Neural progenitor cell (in vitro differentiated cells): ENCODE measurements at places on chromosomes 4 and X.

GRCh38 chrX:147228153-147228552 is 413.6 kb upstream of the CXorf51A start:
- no peak for DNase-seq

- no peak for DNase-seq
Observed at GRCh38 chrX:144586756-144587155, 660.5 kb upstream of the SPANXN1 start.

GRCh38 chr4:137533855-137534254 is 1.6 kb upstream of the PCDH18 start:
- DNase-seq, result peak; percentile 57

DNA sequence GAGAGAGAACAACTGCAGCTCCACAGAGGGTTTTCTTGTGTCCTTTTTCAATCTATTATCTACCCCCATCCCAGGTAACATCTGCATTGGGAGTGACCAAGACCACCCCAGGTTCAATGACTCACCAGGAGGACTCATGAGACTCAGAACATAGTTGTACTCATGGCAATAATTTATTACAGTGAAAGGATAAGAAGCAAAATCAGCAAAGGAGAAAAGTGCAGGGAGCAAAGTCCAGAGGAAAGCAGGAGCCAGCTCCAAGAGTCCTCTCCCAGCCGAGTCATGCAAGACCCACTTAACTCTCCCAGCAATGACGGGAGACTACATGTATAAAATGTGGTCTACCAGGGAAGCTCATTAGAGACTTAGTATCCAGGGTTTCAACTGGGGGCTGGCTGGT is 129.5 kb upstream of the RBPJ start:
- no peak for DNase-seq

DNA sequence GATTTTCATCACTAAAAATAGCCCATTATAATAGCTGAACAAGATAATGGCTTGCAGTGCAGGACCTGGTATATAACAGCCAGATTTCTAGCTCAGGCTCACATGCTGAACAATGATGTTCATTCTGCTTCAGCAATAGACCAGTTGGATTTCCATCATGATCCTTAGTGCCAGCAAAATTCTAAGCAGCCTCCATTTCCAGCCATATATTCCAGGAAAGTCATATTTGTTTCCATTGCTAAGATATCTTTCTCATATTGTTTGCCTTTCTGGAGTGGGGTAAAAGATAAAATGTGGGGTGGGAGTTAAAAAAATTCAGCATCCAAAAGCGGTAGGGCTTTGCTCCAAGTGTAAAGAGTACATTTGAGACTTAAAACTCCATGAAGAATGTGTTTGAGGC is 2344.1 kb downstream of the PCDH7 start:
- DNase-seq, result no peak

GRCh38 chr4:185426960-185427688 is 1.4 kb upstream of the UFSP2 start:
- DNase-seq, result no peak

- no peak for DNase-seq
Observed at GRCh38 chr4:40221744-40222143, 24.9 kb downstream of the RHOH start.

DNA sequence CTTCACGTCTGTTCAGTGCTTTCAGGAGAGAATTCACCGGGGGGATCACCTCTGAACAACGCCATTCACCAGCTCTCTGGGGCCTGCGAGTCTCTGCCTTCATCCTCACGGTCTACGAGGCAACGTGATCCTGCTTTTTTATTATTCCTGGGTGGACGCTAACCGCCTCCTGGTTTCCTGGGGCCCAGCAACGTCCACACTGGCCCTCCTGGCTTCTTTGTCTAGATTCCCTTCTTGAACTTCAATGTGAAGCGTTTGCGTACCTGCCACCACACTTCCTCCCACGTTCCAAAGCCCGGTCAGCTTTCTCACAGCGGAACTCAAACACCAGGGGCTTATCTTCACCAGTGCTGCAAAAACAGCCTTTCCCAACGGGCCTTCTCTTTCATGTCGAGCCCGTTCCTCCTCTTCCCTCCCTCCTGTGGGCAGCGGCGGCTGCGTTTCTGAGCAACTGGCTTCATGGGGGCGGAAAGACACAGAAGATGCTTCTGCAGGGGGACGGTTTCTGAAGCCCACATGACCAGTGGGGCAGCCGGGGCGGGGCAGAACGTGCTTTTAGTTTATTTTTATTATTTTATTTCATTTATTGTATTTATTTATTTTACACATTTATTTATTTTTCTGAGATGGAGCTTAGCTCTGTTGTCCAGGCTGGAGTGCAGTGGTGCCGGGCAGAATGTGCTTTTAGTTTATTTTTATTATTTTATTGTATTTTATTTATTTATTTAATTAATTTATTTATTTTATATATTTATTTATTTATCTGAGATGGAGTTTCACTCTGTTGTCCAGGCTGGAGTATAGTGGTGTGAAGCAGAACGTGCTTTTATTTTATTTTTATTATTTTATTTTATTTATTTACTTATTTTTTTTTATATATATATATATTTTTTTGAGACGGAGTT is 64.6 kb downstream of the CRLF2 start:
- no peak for DNase-seq

GRCh38 chrX:16063921-16064320 is 59.4 kb upstream of the GRPR start:
- no peak for DNase-seq

- DNase-seq, result peak; percentile 68
Observed at GRCh38 chr4:140637836-140638235, 69.1 kb upstream of the UCP1 start.

DNA sequence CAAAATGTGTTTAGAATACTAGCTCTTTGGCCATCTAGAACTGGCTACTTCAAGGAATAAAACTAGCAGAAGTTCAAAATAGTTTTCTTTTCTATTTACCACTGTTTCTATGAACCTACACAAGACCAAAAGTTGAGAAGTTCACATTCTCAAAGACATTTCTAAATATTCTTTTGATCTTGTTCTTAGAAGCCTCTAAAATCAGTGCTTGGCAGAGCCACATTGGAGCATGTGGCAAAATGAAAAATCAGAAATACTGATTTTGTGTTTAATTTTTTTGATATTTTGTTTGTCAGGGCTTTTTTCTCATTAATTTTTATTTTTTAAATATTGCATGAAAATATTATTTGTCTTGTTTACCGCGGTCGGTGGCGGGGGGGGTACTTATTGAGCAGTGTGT is 853.8 kb upstream of the INTU start:
- no peak for DNase-seq

DNA sequence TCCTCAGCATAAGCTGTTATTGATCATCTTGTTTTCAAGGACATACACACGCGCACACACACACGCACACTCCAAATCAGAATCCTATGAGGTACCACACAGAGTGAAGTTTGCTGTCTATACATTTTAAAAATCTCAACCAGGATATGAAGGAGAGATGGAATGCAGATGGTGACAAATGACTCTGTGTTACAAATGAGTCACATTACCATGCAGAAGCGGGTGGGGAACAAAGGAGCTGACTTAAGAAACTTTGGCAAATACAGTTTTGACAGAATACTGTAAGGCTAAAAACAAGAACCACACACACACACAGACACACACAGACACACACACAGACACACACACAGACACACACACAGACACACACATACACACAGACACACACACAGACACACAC is 81.7 kb downstream of the RELL1 start:
- DNase-seq, result no peak

- peak; percentile 3 for DNase-seq
Observed at GRCh38 chr4:1053080-1053661, 41.7 kb downstream of the FGFRL1 start.

DNA sequence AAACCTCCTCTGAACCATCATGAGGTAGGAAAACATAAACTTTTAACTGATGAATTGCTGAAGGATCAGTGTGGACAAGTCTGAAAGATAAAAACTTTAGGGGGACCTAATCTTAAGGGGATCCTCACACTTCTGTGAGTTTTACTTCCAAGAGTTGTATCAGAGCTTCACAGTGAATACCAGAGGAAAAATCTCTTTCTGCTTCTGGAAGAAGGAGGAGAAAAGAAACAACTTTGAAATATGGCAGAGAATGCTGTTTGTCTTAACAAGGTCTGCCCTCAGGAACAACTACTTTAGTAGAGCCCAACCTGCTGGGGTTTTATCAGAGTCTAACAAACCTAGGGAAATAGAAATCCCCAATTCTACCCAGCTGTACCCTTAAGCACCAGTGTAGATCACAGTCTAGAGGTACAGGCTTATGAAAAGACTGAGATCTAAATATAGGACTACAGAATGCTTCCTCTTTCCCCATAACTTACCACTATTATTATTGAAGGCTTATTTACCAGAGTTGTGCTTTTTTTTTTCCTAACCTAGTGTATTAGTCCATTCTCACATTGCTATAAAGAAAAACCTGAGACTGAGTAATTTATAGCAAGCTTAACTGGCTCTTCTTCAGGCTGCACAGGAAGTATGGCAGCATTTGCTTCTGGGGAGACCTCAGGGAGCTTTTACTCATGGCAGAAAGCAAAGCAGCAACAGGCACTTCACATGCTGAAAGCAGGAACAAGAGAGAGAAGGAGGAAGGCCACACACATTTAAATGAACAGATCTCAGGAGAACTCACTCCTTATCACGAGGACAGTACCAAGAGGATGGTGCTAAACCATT is 167.9 kb downstream of the CAMK2D start:
- DNase-seq, result no peak

GRCh38 chrX:132395026-132395425 is 93.8 kb downstream of the MBNL3 start:
- no peak for DNase-seq

DNA sequence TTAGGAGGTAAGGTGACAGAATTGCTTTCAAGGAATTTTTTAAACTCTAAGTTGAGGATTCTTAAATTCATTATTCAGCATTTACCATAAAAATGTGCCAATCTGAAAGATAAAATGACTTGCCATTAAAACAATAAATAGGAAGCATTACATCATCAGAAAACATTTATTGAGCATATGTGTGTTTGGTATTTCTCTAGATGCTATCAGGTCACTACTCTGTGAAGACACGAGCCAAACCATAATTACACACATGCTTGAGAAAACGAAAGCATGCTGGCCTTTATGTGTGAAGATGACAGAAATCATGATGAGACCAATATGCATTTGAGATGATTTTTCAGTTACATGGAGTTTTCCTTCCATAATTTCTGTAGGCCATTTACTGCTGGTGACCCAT is 12.3 kb upstream of the IL21 start:
- no peak for DNase-seq

DNA sequence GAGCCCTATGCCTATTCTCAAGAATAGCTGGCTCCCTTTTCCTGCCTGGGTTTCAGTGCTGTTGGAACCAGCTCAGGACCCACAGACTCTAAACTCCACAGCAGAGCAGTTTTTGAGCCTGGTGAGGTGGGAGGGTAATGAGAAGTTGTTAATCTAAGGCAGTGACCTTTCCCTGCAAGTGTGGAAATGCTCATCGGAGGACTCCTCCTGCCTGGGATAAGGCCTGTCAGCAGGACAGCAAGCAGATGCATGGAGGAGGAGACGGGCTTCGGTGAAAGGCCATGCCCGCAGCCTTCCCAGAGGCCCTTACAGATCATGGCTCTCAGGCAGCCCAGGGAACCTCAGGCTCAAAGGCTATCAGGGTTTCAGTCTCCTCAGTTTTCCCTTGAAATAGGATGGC is 70.0 kb upstream of the SHISA3 start:
- no peak for DNase-seq

GRCh38 chr4:54229631-54230483 is 764 bp downstream of the PDGFRA start:
- peak; percentile 61 for DNase-seq

DNA sequence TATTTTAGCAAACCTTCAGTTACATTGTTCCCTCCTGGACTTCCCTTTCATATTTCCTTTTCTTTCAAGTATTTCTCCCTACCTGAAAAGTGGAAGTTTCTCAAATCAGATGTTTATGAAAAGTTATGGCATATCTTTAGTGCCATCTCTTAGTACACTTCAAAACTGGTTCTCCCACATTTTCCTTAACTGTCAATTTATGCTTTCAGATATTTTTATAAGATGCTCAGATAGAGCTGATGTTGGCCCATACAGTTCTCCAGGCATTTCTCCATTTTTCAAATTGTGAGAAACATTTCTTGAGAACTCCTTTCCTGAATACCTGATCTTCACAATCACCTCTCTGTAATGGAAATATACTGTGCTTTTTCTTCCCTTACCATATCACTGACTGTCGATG is 32.5 kb upstream of the AP1AR start:
- no peak for DNase-seq

DNA sequence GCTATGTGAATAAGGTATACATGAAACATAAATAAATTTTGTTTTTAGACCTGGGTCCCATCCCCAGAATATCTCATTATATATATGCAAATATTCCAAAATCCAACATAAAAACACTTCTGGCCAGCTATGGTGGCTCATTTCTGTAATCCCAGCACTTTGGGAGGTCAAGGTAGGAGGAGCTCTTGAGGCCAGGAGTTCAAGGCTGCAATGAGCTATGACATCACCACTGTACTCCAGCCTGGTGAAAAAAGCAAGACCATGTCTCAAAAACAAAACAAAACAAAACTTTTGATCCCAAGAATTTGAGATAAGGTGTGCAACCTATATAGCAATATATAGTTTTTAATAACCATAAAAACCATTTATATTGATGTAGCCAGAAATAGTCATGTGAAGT is 5.4 kb upstream of the ADGRA3 start:
- no peak for DNase-seq

DNA sequence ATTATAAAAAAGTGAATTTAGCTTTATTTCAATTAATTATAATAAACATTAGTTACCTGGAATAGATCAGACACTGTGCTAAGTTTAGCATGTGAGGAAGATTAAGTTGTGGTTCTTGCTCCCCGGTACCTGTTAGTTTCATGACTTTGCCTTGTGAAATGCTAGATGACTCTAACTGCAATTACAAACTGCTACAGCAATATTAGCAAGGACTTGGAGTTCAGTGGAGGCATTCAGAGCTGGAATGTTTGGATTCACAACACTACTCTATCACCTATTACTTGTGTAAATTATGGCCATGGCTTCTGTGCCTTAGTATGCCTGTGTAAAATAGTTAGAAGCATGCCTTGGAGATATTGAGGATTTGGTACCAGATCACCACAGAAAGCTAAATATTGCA is 21.4 kb upstream of the ANXA10 start:
- DNase-seq, result no peak

GRCh38 chrX:51144828-51145442 is 187.7 kb upstream of the NUDT10 start:
- DNase-seq, result peak; percentile 76

GRCh38 chr4:54384563-54384962 is 155.5 kb downstream of the PDGFRA start:
- DNase-seq, result peak; percentile 38

DNA sequence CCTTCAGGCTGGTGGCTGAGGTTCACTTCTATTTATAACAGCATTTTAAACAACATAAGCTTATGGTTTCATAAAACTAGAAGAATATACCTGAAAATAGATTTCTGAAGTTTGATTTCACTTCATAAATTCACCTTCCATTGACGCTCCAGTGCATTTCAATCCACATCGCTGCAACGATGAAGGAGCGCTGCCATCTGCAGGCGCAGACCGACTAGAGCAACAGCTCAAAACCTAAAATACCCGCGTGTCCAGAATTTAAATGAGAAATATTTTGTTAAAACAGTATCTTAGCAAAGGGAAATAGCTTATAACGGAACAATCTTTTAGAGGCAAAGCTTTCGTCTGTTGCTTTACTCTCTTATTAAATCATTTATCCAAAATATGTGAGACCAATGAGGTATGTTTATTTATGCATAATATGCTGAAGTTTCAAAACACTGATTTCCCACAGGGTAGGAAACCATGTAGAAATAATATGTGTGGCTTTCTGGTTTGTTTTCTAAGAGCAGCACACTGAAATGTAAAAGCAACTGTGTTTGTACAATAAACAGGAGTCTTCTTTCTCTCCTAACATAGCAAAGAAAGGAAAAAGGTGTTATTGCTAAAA is 816.4 kb upstream of the FRG1 start:
- peak; percentile 53 for DNase-seq
